Astrocyte of the spinal cord (primary cell): ENCODE measurements at places on chromosomes 2 and 18.

DNA sequence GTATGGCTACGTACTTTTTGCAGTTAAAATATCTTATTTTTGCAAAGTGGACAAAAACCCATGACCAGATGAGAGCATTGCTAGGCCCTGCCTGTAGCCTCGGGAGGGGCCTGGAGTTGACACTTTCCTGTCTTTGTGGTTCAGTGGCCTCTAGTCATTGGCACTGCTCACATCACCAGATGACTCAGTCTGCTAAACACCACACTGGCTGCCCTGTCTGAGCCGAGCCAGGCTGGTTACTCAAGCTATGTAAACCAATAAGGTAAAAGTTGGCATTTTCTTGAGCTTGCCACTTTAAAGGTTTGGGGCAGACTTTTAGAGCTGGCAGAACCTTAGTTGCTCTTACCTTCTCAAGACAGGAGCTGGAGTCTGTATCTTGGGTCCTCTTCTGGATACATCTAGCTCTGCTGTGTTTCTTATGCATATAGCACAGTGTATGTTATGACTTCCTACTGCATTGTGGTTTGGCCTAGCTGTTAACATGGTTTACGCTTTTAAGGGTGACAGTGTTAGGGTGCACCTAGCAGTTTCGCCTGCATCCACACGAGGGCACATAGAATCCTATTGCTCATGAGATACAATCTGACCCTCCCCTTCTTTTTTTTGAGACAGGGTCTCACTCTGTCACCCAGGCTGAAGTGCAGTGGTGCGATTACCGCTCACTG, 76.4 kb downstream of the AP1S3 start:
- peak; percentile 88 for DNase-seq

DNA sequence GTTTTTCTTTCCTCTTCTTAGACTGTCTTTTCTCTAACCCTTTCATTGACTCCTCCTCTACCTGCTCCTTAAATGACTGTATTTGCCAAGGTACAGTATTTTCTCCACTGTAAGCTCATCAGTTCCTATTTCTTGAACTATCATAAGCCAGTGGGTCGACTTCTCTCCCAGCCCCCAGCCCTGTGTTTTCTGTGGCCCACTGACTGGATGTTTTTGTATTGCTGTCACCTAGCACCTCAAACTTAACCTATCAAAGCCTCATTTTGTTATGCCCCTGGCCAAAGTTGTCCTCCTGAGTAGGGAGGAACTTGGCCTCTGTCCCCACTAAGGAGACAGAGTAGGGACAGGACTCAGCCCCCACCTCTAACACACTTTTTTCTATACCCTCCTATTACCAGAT, 65.4 kb upstream of the CABLES1 start:
- no peak for DNase-seq

DNA sequence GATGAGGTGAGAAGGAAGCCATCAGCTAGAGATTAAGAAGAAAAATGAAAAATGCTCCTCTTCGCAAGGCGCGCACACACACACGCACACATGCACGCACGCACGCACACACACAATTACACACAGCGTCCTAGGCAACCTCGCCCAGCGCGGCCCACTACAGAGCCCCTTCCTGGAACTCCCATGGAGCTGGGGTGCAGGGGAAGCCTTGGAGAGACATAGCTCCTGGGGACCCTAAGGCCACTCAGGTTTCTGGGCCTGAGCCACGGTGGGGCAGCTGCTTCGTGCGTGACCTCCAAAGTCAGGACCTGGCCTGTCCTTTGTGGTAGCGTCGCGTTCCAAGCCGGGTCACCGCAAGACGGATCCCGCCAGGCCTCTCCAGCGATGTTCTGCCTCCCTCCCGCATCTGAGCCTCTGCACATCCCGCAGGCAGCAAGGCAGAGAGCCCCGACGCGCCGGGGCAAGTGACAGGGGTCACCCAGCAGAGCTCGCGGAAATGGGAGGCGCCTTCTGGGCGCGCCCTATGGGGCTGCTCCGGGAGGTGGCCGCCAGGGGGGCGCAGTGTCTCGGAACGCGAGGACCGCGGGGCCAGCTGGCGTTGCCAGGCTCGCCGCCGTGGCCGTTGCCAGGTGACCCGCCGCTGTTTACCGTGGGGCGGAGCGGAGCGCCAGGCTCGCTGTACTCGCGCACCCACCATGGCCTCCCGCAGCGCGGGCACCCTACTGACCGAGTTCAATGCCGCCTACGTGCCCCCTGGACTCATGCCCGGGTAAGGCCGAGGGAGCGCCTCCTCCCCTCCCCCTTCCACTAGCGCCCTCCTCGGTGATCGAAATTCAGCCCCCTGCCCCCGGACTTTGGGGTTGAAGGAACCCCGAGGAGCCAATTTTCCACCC, 79.0 kb downstream of the CIB4 start:
- no peak for DNase-seq

GRCh38 chr2:43490252-43490786, 105.5 kb downstream of the THADA start:
- no peak for DNase-seq

GRCh38 chr2:233450864-233451575, 96.7 kb downstream of the DGKD start:
- DNase-seq, result no peak
